ENCODE measurements at places on chromosomes 2 and 18.

DNA sequence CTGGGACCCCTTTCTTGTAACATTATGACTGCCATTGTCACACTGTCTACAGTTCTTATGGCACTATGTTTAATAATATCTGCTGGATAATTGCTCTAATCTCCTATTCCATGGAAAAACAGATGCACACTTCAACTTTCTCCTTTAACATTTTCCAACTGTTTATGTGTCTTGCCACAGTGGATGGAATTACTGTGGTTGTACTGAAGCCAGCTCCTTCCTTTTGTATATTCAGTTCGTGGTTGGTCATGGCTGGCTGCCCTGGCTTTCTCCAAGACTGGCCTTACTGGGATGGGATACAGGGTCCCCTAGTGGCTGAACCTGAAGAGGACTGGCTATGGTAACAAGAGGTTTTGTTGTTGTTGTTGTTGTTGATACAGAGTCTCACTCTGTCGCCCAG, 113.9 kb downstream of the SS18 start:
- DNase-seq = no peak

DNA sequence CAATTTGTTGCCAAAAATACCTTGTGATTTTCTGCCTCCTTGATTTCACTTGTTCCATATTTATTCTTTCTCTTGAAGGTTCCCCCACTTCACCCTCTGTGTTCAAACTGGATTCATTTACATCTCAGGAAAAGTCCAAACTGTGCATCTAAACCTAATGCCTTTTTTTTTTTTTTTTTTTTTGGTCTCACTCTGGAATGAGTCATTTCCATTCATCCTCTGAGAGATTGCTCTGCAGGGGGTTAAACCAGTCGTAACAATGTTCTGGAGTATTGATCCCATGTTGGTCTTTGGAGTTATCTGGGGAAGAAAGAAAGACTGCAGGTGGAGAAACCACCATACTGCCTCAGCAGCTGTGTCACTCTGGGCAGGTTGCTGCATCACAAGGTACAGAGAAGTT, 119.7 kb downstream of the TACR1 start:
- no peak for DNase-seq

DNA sequence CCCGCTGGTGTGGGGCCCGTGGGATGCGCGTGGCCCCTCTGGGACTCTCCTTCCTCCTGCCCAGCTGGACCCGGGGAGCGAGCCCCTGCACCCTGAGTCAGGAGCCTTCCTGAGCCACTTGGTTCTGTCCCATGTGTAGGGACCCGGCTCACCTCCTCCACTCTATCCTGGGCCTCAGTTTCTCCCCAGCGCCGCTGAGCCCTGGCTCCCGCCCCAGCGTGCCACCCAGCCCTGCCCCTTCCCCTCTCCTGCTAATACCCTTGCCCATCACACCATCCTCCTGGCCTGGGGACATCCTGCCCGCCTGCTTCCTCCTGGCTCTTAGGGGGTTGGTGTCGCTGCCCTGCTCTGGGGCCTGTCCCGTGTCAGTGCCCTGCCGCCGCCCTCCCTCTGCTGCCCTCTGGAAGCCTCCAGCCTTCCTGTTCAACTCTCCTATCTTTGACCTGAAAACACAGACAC, 24.8 kb downstream of the GPC1 start:
- DNase-seq = no peak

- peak; percentile 76 for DNase-seq
Observed at GRCh38 chr2:197205585-197206215, 104.9 kb downstream of the ANKRD44 start.

DNA sequence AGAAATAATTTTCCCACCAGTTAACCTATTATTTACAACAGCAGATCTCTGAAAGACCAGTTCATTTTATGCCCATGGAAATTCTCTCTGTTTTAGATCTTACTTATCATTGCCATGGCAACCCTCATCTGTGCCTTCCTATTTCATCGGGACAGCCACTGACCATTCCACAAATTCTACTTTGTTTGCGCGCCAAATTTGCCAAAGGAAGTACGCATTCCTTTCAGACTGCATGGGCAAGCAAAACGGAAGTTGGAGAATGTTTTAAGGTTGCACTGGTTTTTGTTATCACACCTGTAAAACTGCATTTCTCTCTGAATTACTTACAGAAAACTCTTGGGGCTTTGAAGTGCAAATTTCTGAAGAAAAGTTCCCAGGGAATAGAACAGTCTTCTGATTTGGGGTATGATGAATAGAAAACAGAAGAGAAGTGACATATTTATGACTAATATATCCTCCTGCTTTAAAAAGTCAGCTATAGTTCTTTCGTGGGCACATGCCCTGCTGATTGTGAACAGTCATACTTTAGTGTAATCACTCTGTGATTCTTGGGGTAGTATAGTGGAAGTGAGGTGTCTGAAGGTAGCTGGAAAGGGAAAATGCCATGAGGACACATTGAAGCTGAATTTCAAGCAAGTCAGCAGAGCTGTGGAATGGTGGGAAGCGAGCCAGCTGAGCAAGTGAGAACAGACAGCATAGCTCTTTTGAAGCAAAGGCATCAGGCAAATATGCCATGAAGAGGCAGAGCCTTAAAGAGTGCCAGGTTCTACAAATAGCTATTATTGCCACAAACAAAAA, 20.9 kb downstream of the NETO1 start:
- DNase-seq = no peak

GRCh38 chr2:173547499-173547898, 192.8 kb downstream of the CDCA7 start:
- DNase-seq = no peak

DNA sequence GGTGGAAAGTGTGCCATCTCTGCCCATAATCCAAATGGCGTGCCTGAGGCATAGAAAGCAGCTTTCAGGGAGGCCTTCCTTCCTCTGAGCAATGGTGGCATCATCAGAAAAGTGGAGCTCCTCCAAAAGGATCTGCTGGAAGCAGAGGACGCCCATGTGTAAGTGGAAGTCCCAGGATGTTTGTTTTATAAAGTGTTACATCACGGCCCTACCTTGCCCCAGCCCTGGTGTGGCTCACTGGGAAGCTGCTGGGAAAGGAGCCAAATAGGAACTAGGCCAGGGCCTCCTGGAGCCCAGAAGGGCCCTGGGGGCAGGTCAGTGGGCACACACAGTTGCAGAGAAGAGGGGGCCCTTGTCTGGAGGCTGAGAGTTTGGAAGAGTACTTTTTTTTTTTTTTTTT, 4.2 kb upstream of the ODC1 start:
- DNase-seq = no peak

DNA sequence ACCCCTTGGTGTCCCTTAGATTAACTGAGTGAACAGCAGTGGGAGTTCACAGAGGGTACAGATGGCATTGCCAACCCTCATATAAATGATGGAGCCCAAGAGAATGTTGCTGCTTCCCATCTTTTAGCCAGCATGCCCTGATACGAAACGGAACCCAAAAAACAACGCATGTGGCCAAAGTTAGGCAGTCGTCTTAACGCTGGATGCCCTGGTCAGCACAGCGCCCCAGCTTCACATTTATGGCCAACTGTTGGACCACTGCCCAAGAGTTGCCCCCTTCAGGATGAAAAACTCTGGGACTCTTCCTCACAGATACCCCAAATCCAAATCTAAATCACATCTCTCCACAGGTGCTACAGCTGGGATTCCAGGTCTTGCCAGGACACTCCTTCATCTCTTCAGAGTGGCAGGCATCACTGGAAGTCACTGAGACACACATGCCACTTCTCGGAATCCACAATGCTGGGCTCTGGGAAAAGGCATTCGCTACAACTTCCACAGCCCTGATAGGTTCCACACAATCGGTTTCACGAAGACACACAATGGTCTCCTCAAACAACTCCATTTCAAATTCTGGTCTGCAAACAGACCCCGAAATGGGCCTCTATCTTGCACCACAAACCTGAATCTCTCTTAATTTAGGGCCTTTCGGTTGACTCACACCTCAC, 44.6 kb downstream of the LONRF2 start:
- DNase-seq = no peak

- no peak for DNase-seq
Observed at GRCh38 chr2:176813156-176813555, 399.4 kb upstream of the HNRNPA3 start.

DNA sequence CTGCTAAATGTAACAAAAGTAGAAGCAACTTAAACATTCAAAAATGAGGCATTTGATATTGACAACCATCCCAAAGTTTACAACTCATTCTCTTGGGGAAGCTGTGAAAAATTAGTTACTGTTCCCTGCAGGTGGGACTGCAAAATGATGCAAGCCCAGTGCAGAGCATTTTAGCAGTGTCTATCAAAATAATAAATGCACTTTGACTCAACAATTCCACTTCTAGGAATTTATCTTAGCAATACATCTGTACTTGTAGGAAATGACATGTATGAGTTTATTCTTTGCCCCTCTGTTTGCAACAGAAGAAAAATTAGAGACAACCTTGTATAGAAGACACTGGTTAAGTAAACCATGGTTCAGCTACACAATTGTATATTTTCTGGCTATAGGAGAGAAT, 48.0 kb upstream of the TLK1 start:
- no peak for DNase-seq

- no peak for DNase-seq
Observed at GRCh38 chr18:8522756-8523155, 86.5 kb upstream of the RAB12 start.
